ENCODE measurements at places on chromosomes 4 and X. TPM values are rescaled to one million over a fixed set of nuclear protein-coding genes. Genes with fewer than 3 reads are reported as not detected.

GRCh38 chrX:124726881-124727280, 380.5 kb downstream of the SH2D1A start:
- H3K4me1 ChIP-seq: no peaks in the 10 kb centered on the region
- H3K27ac ChIP-seq: no peak overlapping the region
- no peak overlapping the region for H3K4me3 ChIP-seq
- no peaks in the 10 kb centered on the region for H3K36me3 ChIP-seq

RIBC1 gene
- 3.1 TPM for total RNA-seq

KCNE5 gene
- 0.44 TPM for total RNA-seq

GRCh38 chr4:35643661-35644060, 600.7 kb downstream of the ARAP2 start:
- H3K27ac ChIP-seq: no peak overlapping the region
- H3K4me3 ChIP-seq: no peak overlapping the region
- H3K27me3 ChIP-seq: no peaks in the 10 kb centered on the region
- DNase-seq: no peak

NWD2 gene
- total RNA-seq: not detected

GRCh38 chr4:22093126-22093525, 144.6 kb upstream of the KCNIP4 start:
- H3K4me3 ChIP-seq: no peak overlapping the region
- H3K4me1 ChIP-seq: no peaks in the 10 kb centered on the region
- DNase-seq: no peak
- H3K36me3 ChIP-seq: no peaks in the 10 kb centered on the region
- H3K27ac ChIP-seq: no peak overlapping the region

DNA sequence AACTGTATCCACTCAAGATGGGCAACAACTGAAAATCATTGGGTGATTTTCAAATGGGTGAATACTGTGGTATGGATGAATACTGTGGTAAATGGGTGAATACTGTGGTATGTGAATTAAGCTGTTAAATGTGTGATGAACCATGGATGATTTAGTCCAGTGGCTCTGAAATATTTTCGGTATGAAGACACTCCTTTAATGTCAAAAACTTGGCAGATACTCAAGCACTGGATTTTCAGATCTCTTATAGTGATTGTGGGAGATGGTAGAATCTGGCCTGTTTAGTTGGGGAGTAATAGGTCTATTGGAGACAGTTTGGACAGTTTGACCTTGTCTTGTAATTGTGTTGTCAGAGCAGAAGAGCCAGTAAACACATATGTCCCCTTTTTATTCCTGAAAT, 45.7 kb downstream of the SSX7 start:
- no peak overlapping the region for H3K27ac ChIP-seq
- H3K4me3 ChIP-seq: no peak overlapping the region
- H3K4me1 ChIP-seq: no peaks in the 10 kb centered on the region
- H3K27me3 ChIP-seq: no peaks in the 10 kb centered on the region
- H3K36me3 ChIP-seq: no peaks in the 10 kb centered on the region
- no peak for DNase-seq

SERPINA7 gene
- not detected for total RNA-seq

DNA sequence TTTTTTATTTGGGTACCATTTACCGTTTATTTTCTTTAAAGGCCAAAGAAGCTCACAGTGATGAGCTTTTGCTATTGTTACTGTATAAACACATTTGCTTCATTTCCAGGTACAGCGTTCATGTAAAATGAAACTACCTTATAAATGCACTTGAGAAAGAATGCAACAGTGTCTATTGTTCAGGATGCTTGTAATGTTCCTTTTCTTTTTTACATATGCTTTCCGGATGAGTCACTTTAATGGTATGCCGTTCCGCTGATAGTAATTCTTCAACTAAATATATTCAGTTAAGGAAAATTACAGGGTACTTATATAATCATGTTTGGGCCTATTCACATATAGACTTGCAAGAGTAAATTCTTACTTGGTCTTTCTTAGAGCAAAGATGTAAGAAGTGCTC, 354.9 kb downstream of the RPA4 start:
- H3K4me3 ChIP-seq: no peak overlapping the region
- no peaks in the 10 kb centered on the region for H3K36me3 ChIP-seq
- DNase-seq: no peak
- H3K27me3 ChIP-seq: no peaks in the 10 kb centered on the region
- no peaks in the 10 kb centered on the region for H3K4me1 ChIP-seq
- H3K27ac ChIP-seq: no peak overlapping the region

TRAM1L1 gene
- 1.7 TPM for total RNA-seq

SSX3 gene
- not detected for total RNA-seq

UGT8 gene
- total RNA-seq: 0.67 TPM

LCORL gene
- 33.5 TPM for total RNA-seq

TNMD gene
- total RNA-seq: not detected

DNA sequence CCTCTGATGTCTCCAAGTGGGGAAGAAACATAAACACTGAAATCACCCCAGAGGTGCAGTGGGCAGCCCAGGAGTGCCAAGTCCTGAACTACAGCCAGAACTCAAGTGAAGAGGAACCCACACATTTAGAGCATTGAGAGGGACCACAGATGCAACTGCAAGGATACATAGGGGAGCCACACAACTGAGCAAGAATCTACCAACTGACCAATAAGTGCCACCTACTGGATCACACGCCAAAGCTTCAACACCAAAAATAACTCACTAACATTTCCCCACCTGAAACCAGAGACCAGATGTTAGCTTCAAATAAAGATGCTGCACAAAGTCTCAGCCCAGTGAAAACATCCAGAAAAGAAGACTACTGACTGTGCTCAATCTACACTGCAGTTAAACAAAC, 276.7 kb upstream of the GRIA3 start:
- H3K4me3 ChIP-seq: no peak overlapping the region
- no peak for DNase-seq
- no peaks in the 10 kb centered on the region for H3K4me1 ChIP-seq
- H3K27ac ChIP-seq: no peak overlapping the region

DNA sequence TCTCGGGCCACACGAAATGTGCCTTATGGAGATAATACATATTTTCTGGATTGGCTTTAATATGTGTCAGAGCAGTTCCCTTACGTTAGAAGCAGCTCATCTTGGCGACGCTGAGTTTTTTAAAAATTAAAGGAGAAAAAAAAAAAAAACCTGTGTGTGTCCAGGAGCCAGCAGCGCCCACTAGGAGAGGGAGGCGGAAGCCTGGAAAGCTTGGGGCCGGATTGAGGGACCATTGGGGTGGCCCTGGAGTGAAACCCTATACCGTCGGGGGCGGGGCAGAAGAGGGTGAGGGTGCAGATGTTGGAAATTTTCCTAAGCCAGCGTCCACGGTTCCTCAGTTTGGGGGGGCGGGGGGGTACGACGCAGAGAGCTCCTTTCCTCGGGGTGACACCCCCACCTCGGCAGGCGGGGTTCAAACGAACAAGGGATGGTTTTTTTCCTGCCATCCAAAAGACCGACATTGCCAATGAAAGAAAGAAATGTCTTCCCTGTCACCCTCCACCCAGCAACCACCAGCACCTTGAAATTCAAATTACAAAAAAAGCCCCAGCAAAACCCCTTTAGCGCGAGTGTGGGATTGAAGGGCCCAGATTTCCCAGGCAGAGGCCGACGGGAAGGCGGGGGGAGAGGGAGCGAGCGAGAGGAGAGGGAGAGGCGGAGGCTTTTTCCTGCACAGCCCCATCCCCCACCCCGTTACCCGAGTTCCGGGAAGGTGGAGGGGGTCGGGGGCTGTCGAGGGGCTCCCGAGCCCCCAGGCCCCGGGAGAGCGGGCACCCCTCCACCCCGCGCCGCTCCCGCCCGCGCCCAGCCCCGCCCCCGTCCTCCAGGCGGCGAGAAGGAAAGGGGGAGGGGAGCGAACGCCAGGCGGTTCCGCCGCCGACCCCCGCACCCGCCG, 859 bp downstream of the SMARCA1 start:
- H3K27me3 ChIP-seq: peaks cover 4% of the 10 kb centered on the region
- no peaks in the 10 kb centered on the region for H3K4me1 ChIP-seq
- H3K27ac ChIP-seq: peak overlapping the region; percentile 85
- peak; percentile 73 for DNase-seq
- peak overlapping the region; percentile 61 for H3K4me3 ChIP-seq
- H3K36me3 ChIP-seq: no peaks in the 10 kb centered on the region

DNA sequence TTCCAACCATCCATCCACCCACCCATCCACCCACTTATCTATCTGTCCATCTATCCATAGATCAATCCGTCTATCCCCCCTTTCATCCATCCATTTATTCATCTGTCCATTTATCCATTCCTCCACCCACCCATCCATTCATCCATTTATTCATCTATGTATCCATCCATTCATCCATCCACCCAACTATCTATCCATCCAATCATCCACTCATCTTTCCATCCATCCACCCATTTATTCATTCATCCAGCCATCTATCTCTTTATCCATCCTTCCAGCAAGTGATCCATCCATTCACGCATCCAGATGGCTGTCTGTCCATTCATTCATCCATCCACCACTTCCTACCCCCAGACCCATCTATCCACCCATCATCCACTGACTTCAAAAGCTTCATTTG, 84.0 kb upstream of the CD99 start:
- H3K4me3 ChIP-seq: no peak overlapping the region
- H3K27ac ChIP-seq: no peak overlapping the region
- H3K36me3 ChIP-seq: no peaks in the 10 kb centered on the region
- no peak for DNase-seq

GRCh38 chr4:100569196-100569595, 51.4 kb upstream of the EMCN start:
- DNase-seq: no peak
- H3K27ac ChIP-seq: no peak overlapping the region
- no peaks in the 10 kb centered on the region for H3K36me3 ChIP-seq
- H3K4me1 ChIP-seq: peaks cover 2% of the 10 kb centered on the region
- H3K4me3 ChIP-seq: no peak overlapping the region
- no peaks in the 10 kb centered on the region for H3K27me3 ChIP-seq

SPANXN3 gene
- total RNA-seq: not detected

DNA sequence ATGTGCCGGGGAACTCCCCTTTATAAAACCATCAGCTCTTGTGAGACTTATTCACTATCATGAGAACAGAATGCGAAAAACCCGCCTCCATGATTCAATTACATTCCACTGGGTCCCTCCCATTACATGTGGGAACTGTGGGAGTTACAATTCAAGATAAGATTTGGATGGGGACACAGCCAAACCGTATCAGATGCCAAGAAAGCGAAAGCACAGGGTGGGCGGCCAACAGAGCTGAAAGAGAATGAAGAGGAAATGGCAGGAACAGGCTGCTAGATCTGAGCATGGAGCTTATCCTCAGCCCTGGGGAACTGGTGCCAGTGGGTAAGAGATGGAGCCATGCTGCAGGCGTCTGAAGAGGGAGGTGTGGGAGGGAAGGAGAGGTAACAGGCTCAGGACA, 117.7 kb upstream of the PNPLA4 start:
- H3K4me3 ChIP-seq: no peak overlapping the region
- H3K27me3 ChIP-seq: no peaks in the 10 kb centered on the region
- DNase-seq: no peak
- H3K27ac ChIP-seq: no peak overlapping the region

GRCh38 chr4:828641-829271, 2.8 kb upstream of the CPLX1 start:
- H3K36me3 ChIP-seq: no peaks in the 10 kb centered on the region
- peak; percentile 70 for DNase-seq
- H3K4me1 ChIP-seq: peaks cover 22% of the 10 kb centered on the region
- no peak overlapping the region for H3K27ac ChIP-seq

PLK4 gene
- 1.8 TPM for total RNA-seq

HMGB2 gene
- total RNA-seq: 55.2 TPM

DNA sequence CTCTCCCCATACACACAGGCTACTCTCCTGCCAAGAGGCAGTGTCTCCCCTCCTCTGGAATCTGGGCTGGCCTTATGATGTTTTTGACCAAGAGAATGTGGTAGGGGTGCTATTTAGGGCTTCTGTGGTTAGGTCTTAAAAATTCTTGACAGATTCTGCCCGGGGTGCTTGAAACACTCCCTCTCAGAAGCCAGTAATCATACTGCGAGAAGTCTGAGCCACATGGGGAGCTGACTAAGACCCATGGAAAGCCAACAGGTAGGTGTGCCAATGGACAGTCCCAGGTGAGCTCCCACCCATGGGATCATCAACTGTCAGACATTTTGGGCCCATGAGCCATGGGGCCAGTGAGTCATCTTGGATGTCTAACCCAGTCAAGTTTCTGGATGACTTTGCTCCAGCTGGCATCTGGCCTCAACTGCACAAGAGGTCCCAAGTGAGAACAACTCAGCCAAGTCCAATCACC, 315.7 kb downstream of the FBXW7 start:
- DNase-seq: no peak
- H3K27ac ChIP-seq: no peak overlapping the region
- H3K4me1 ChIP-seq: no peaks in the 10 kb centered on the region
- H3K36me3 ChIP-seq: no peaks in the 10 kb centered on the region
- no peaks in the 10 kb centered on the region for H3K27me3 ChIP-seq

RBM46 gene
- total RNA-seq: not detected

GRCh38 chr4:183355405-183355804, 33.2 kb upstream of the CLDN24 start:
- no peak overlapping the region for H3K4me3 ChIP-seq
- no peak for DNase-seq
- H3K36me3 ChIP-seq: no peaks in the 10 kb centered on the region
- no peaks in the 10 kb centered on the region for H3K27me3 ChIP-seq

BMP2K gene
- total RNA-seq: 42.1 TPM

- no peak overlapping the region for H3K4me3 ChIP-seq
- no peak overlapping the region for H3K27ac ChIP-seq
- H3K36me3 ChIP-seq: no peaks in the 10 kb centered on the region
- DNase-seq: no peak
- no peaks in the 10 kb centered on the region for H3K4me1 ChIP-seq
Measured at GRCh38 chr4:36209941-36210649, 34.2 kb downstream of the ARAP2 start.

AREG gene
- 52.8 TPM for total RNA-seq

DNA sequence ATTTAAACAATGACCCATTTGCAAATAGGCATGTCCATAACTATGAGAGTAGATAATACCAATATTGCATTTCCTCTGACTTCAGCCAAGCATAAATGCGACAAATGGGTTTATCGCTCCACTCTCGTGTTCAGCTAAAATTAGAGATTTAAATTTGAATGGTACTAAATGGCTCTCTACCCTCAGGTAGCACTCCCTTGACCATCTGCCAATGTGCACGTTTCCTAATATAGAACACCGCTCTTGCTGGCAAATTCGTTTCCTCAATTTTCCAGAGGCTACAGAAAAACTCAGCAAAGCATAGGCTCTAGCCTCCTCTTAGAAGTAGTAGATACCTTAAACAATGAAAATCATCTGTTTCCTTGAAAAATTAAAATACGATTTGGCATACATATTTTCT, 251.6 kb downstream of the ADGRA3 start:
- H3K4me1 ChIP-seq: no peaks in the 10 kb centered on the region
- H3K27me3 ChIP-seq: no peaks in the 10 kb centered on the region
- H3K27ac ChIP-seq: no peak overlapping the region
- H3K36me3 ChIP-seq: no peaks in the 10 kb centered on the region
- no peak for DNase-seq

GRCh38 chrX:150527108-150527507, 41.3 kb upstream of the MTM1 start:
- no peak overlapping the region for H3K4me3 ChIP-seq
- H3K27me3 ChIP-seq: no peaks in the 10 kb centered on the region
- no peaks in the 10 kb centered on the region for H3K36me3 ChIP-seq
- DNase-seq: no peak

DNA sequence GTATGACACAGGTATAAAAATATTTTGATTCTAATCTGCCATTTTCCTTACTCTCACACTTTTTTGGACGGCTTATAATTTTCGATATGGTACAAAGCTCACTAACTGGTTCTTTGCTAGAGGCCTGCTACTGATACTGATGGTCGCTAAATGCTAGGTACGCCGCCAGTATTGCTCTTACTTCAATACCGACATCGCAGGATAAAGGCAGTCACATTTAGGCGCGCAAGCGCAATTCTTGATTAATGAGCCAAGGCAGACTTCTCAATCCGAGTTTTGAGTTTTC, 557 bp upstream of the USP38 start:
- H3K36me3 ChIP-seq: no peaks in the 10 kb centered on the region
- H3K4me1 ChIP-seq: peaks cover 45% of the 10 kb centered on the region
- H3K4me3 ChIP-seq: peak overlapping the region; percentile 61
- no peak for DNase-seq
- H3K27ac ChIP-seq: peak overlapping the region; percentile 95

CORIN gene
- total RNA-seq: 9.4 TPM

Data from upper lobe of left lung (tissue), 6 donors.